ENCODE measurements at places on chromosomes 3 and 15. TPM values are rescaled to one million over a fixed set of nuclear protein-coding genes. Genes with fewer than 3 reads are reported as not detected.

DNA sequence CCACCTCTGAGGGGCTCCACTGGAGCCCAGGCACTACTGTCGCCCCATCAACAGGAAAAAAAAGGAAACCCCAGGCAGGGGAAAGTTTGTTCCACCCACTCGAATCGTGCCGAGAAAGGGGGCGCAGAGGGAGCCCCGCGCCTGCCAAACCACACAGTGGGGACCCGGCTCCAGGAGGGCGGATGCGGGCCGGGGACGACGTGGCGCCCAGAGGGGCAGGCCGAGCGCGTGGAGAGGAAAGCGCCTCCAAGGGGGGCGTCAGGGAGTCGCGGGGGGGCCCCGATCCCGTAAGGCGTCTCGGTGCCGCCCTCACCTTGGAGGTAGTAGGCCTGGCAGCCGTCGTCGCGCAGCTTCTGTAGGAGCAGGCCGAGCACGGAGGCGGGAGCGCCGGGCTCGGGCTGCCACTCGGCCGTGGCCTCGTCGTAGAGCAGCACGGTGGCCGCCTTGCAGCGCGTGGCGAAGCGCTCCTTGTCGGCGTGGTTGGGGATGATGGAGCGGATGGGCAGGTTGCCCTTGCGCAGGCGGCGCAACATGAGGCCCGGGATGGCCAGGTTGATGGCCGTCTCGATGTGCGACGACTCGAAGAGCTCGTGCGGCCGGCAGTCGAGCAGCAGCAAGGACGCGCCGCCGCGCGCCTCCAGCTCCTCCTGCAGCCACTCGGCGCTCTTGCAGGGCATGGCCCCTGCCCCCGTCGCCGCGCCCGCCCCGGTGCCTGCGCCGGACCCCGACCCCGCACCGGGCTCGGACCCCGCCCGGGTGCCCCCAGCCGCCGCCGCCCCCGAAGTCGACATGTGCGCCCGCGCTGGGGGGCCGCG lies 627 bp downstream of the DUSP7 start:
- peak overlapping the region; percentile 87 for H3K27ac ChIP-seq
- H3K36me3 ChIP-seq, result peaks cover 28% of the 10 kb centered on the region
- DNase-seq, result peak; percentile 54
- H3K4me1 ChIP-seq, result peaks cover 23% of the 10 kb centered on the region

- H3K4me1 ChIP-seq, result peaks cover 6% of the 10 kb centered on the region
- H3K36me3 ChIP-seq, result peaks cover 4% of the 10 kb centered on the region
- no peak overlapping the region for H3K4me3 ChIP-seq
Measured at GRCh38 chr15:42549741-42550392, 1.2 kb downstream of the HAUS2 start.

DNA sequence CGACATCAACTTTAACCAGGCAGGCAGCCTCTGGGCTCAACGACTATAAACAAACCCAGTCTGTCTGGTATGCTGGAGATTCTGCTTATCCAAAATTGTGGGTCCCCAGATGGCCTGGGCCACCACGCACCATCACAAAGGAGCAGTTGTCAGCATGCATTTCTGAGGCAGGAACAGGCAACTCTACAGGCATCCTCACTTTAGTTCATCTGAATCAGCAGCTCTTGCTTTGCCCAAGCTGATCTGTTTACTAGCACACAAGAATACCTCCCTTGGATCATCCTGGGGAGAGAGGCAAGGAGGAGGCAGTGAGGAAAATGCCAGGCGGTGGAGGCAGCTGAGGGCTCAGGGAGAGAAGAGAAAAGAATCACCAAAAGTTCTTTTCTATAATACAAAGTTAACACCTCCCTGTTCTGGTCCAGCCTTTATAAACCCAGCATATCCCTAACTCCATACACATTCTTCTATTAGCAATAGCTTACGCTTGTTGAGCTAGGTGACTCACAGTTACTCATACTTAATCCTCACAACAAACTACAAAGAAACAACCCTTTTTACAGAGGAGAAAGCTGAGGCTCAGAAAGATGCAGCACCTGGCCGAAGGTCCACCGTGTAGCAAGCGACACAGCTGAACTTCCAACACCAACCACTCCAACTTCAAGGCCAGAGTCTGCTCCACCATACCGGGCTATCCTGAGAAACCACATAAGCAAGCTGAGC lies 33.6 kb downstream of the ZDHHC3 start:
- H3K27me3 ChIP-seq, result no peaks in the 10 kb centered on the region
- peaks cover 46% of the 10 kb centered on the region for H3K36me3 ChIP-seq
- no peak for DNase-seq
- H3K4me3 ChIP-seq, result no peak overlapping the region

The SLC2A2 gene
- not detected for total RNA-seq

GRCh38 chr15:101438482-101439284 lies 50.8 kb downstream of the PCSK6 start:
- H3K4me3 ChIP-seq, result no peak overlapping the region
- peaks cover 3% of the 10 kb centered on the region for H3K27me3 ChIP-seq
- H3K4me1 ChIP-seq, result no peaks in the 10 kb centered on the region
- no peak for DNase-seq
- no peaks in the 10 kb centered on the region for H3K36me3 ChIP-seq

GRCh38 chr3:85835857-85836440 lies 877.2 kb downstream of the CADM2 start:
- H3K27ac ChIP-seq, result no peak overlapping the region
- no peaks in the 10 kb centered on the region for H3K27me3 ChIP-seq
- no peaks in the 10 kb centered on the region for H3K4me1 ChIP-seq
- DNase-seq, result no peak
- H3K36me3 ChIP-seq, result no peaks in the 10 kb centered on the region
- no peak overlapping the region for H3K4me3 ChIP-seq

The TSC22D2 gene
- total RNA-seq, result 12.6 TPM

DNA sequence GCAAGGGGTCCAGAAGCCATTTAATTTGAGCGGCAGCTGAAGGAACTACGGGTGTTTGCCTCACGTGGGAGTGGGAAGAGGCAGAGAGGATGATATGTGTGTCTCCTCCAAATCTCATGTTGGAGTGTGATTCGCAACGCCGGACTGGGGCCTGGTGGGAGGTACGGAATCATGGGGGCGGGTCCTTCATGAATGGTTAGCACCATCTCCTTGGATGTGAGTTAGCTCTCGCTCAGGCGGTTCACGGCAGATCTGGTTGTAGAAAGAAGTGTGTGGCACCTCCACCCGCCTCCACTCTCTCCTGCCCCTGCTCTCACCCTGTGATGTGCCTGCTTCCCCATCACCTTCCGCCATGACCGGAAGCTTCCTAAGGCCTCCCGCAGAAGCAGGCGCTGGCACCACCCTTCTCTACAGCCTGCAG lies 25.4 kb downstream of the XXYLT1 start:
- H3K4me1 ChIP-seq, result no peaks in the 10 kb centered on the region
- no peak overlapping the region for H3K4me3 ChIP-seq
- no peak for DNase-seq
- H3K27me3 ChIP-seq, result no peaks in the 10 kb centered on the region

GRCh38 chr3:132318451-132318850 lies 1.2 kb downstream of the ACP3 start:
- H3K4me1 ChIP-seq, result peaks cover 38% of the 10 kb centered on the region
- H3K36me3 ChIP-seq, result no peaks in the 10 kb centered on the region
- H3K27me3 ChIP-seq, result no peaks in the 10 kb centered on the region
- peak overlapping the region; percentile 86 for H3K27ac ChIP-seq
- no peak for DNase-seq

The PLSCR5 gene
- total RNA-seq, result not detected

DNA sequence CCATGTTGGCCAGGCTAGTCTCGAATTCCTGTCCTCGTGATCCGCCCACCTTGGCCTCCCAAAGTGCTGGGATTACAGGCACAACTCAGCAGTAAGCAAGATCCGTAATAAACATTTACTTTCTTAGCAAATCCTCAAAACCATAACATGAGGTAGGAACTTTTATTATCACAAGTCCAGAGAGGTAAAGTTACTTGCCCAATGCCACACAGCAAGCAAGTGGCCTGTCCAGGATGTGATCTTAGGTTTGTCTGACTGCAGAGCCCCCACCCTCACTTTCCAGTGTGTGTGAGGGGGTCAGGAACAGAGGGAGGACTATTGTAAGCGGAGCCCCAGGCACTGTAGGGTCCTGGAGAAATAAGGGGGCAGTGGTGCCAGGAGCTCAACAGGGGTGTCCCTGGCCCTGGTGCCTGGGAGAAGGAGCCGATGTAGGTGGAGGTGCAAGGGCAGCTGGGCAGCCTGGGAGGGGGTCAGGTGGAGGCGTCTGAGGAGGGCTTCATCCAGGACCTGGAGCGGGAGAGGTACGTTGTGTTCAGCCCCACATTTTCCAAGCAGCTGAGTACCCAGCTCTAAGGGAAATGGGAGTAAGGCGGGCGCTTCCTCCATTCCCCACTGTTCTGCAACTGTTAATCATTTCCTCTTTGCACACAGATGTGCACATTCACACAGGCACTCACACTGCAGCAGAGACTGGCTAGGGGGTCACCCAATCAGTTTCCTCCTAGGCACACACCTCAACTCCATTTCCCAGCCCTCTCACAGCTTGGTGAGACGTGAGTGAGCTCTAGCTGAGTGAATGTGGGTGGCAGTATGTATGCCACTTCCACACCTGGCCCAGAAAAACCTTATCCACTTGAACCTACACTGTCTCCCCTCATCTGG lies 5.9 kb downstream of the RPUSD3 start:
- H3K27me3 ChIP-seq, result no peaks in the 10 kb centered on the region
- no peak overlapping the region for H3K4me3 ChIP-seq
- H3K4me1 ChIP-seq, result peaks cover 3% of the 10 kb centered on the region
- H3K27ac ChIP-seq, result peak overlapping the region; percentile 24
- no peak for DNase-seq

The GOLGA8G gene
- total RNA-seq, result not detected

DNA sequence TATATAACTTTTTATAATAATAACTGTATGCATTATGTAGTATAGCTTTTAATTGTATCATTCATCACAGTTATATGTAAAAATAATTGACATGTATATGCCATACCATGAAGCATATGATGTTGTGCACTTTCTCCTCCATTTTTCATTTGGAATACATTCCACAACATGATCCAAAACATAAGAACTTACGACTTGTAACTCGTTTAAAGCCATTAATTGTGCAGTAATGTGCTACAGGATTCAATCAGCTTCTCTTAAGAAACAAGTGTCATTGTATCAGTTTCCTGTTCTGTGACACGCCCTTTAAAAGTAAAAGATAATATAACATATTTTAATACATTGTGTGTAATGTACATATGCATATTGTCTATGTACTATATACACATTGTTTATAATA lies 2.2 kb downstream of the C3orf80 start:
- H3K27me3 ChIP-seq, result peaks cover 5% of the 10 kb centered on the region
- peaks cover 18% of the 10 kb centered on the region for H3K4me1 ChIP-seq
- H3K4me3 ChIP-seq, result no peak overlapping the region
- H3K27ac ChIP-seq, result no peak overlapping the region
- no peaks in the 10 kb centered on the region for H3K36me3 ChIP-seq

The FGF12 gene
- 79.0 TPM for total RNA-seq

GRCh38 chr3:154244644-154245043 lies 79.6 kb downstream of the DHX36 start:
- H3K4me3 ChIP-seq, result no peak overlapping the region
- no peaks in the 10 kb centered on the region for H3K4me1 ChIP-seq
- H3K36me3 ChIP-seq, result no peaks in the 10 kb centered on the region
- no peak for DNase-seq
- no peaks in the 10 kb centered on the region for H3K27me3 ChIP-seq

- H3K27ac ChIP-seq, result no peak overlapping the region
- H3K27me3 ChIP-seq, result no peaks in the 10 kb centered on the region
- no peak for DNase-seq
- no peaks in the 10 kb centered on the region for H3K4me1 ChIP-seq
- H3K36me3 ChIP-seq, result no peaks in the 10 kb centered on the region
Measured at GRCh38 chr15:73119478-73119877, 67.2 kb downstream of the NEO1 start.

The ABCC5 gene
- total RNA-seq, result 42.0 TPM

The OR5K2 gene
- total RNA-seq, result not detected

GRCh38 chr3:155496206-155496605 lies 202.7 kb upstream of the STRIT1 start:
- H3K4me1 ChIP-seq, result no peaks in the 10 kb centered on the region
- H3K27me3 ChIP-seq, result no peaks in the 10 kb centered on the region
- DNase-seq, result no peak
- no peaks in the 10 kb centered on the region for H3K36me3 ChIP-seq

The HACL1 gene
- 28.8 TPM for total RNA-seq

The FANCI gene
- total RNA-seq, result 7.0 TPM

GRCh38 chr3:42498791-42499477 lies 3.5 kb upstream of the VIPR1 start:
- peaks cover 20% of the 10 kb centered on the region for H3K4me1 ChIP-seq
- H3K27me3 ChIP-seq, result peaks cover 13% of the 10 kb centered on the region
- DNase-seq, result no peak
- no peak overlapping the region for H3K27ac ChIP-seq
- H3K4me3 ChIP-seq, result no peak overlapping the region
- no peaks in the 10 kb centered on the region for H3K36me3 ChIP-seq

DNA sequence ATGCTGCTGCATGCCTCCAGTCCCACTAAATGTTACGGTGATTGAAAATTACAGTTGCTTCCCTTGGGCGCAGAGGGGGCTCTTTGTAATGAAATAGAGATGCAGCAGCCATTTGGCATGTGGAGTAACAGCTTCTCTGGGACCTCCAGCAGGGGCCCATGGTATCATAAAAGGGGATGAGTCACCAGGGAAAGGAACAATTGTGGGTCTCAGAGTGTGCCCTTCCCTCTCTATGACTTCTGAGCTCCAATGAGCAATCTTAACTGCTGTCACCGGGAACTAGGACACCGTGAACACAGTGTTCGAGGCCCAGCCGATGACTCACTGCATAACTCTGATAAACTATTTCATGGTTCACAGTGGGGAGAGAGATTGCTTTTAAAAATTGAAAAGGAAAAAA lies 164.8 kb upstream of the NUDT16 start:
- peak overlapping the region; percentile 85 for H3K27ac ChIP-seq
- H3K4me1 ChIP-seq, result peaks cover 15% of the 10 kb centered on the region
- no peak overlapping the region for H3K4me3 ChIP-seq
- H3K36me3 ChIP-seq, result no peaks in the 10 kb centered on the region

- peak overlapping the region; percentile 41 for H3K4me3 ChIP-seq
- peak overlapping the region; percentile 96 for H3K27ac ChIP-seq
- no peak for DNase-seq
- H3K4me1 ChIP-seq, result peaks cover 4% of the 10 kb centered on the region
- no peaks in the 10 kb centered on the region for H3K27me3 ChIP-seq
Measured at GRCh38 chr15:79896131-79896633, 632 bp downstream of the MTHFS start.

The CIDEC gene
- total RNA-seq, result not detected

The DPH6 gene
- total RNA-seq, result 17.3 TPM

DNA sequence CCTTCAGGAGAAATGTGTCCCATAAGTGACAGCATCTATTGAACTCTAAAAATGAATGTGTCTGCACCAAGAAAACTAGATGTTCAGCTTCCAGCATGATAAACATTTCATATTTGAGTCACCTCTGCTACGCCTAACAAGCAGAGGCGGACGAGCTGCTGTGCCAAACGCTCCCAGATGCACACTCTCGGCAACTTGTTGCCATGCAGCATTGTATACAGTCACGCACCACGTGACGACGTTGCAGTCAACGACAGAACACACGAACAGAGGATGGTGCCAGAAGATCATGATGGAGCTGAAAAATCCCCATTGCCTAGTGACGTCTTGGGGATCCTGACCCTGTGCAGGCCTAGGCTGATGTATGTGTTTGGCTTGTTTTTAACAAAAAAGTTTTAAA lies 137.5 kb downstream of the XXYLT1 start:
- no peaks in the 10 kb centered on the region for H3K36me3 ChIP-seq
- no peaks in the 10 kb centered on the region for H3K4me1 ChIP-seq
- DNase-seq, result no peak
- no peak overlapping the region for H3K27ac ChIP-seq
- no peak overlapping the region for H3K4me3 ChIP-seq
